ENCODE measurements at places on chromosomes 1 and 21.

DNA sequence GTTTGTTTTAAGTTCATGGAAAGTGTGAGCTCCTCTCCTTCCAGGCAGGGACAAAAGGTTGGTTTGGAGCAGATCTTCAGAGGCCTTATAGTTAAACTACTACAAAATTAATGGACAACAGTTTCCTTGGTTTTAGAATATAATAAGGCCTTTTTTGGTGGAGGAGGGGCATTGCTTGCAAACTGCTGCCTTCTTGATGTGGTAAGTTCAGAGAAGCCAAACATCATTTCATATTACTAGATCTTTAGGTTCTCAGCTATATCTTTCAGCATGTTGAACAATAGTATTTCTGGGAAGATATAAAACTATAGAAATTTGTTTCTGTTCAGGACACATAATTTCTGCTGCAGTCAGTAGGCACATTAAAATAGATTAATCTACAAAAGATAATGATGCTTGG, 97.8 kb upstream of the B3GALT2 start:
- no peak for DNase-seq

DNA sequence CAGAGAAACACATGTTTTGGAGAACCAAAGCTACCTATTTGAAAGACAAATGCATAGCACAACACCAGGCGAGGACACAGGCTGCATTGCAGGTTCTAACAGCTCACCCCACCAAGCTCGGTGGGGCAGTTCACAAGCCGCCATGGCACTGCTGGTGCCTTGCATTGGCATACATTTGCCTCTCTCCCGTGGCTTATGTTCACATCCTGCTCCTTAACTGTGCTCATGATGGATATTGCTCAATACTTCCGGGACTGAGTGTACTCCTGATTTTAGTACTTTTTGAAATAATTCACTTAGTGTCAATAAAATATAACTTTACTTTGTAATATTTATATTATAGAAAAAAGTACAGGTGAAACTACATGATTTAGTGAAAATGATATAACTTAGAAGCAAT, 1187.4 kb upstream of the NCAM2 start:
- no peak for DNase-seq

DNA sequence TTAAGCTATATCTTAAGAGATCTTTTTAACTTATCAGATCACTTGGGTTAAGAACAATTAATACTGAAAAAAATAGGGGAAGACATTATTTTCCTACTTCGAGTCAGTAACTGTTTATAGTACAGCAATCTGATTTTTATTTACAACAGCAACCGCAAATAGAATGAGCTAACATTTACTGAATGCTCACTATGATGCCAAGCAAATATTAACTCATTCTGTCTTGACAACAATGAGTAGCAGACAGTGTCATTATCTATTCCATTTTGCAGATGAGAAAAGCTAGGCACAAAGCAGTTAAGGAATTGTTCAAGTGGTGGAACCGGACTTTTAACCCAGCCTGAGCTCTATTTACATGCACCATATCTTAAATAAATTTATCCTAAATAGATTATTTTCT, 273.7 kb downstream of the NTNG1 start:
- peak; percentile 39 for DNase-seq

GRCh38 chr1:31949862-31950261, 11.7 kb upstream of the PTP4A2 start:
- DNase-seq: no peak

DNA sequence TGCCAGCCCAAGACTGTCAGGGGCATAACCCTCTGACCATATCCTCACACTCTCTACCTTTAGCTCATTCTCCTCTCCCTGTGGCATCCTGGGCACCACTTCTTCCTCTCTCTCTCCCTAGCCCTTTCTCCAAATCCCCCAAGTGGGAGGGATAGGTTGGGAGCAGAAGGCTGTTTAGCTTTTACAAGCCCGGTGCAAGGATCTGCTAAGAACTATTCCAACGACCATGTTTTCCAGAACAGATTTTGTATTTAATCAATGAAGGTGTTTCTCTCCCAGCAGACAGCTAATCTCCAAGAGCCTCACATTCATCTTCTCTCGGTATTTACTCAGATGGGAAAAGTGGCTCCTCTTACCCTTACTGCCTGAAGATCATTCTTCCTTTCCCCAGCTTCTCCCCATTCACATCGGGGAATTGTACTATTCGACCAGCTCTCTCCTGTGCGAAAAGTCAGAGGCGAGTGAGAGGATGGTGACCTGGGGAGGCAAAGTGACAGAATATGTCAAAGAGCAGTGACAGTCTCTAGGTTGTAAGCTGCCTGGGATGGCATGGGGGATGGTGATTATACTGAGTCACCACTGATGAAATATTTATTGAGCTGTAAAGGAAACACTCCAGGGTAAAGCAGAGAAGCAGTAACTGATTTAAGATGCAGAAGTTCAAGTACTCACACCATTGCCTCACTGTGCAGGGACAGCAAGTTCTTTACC, 47.0 kb upstream of the RBM15 start:
- DNase-seq: peak; percentile 74

DNA sequence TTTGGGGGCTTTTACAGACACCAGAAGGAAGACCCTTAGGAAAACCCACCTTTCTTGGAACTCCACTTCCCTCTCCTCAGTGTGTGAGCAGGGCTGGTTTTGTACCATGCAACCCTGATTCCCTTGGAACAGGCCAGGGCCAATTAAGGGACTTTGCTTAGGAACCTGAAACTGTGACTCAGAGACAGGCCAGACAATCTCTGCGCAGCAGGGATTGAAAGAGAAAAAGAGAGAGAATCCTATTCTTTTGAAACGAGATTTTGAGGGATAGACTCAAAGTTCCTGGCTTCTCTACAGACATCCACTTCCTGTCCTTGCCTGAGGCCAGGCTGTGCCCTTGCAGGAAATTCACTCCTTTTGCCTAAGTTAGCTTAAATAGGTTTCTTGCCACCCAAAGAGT, 23.1 kb upstream of the C1orf198 start:
- peak; percentile 31 for DNase-seq

DNA sequence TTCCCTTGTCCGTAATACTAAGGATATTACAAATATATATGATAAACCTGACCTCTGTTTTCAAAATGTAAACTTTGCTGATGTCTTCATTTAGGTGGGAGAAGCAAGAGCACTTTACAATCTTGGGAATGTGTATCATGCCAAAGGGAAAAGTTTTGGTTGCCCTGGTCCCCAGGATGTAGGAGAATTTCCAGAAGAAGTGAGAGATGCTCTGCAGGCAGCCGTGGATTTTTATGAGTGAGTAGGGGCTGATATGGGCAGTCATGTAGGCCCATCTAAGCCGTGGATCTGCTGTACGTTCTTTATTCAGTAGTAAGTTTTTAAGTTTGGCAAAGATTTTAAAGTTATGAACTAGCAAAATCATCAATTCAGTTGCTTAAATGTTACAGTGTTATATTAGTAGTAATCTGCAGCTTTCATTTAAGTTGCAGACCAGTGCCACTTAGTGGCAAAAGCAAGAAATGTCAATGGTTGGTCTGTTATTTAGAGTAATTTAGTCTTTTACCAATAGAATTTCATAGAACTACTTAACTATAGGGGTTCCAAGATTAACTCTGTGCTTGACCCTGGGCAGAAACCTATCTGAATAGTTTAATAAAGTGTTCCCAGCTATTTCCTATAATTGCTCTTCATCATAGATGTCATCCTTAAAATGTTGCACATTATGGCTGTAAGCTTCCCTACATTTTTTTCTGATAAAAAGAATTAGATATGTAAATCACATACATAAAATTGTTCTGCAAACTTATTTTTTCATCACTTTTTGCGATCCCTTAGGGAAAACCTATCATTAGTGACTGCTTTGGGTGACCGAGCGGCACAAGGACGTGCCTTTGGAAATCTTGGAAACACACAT, 21.3 kb downstream of the GPSM2 start:
- peak; percentile 78 for DNase-seq

GRCh38 chr1:213689260-213689659, 298.5 kb upstream of the PROX1 start:
- no peak for DNase-seq

GRCh38 chr1:236746785-236747184, 48.3 kb upstream of the MTR start:
- no peak for DNase-seq

Measured in AG10803 (cell line).